HEK293T (cell line): ENCODE measurements at places on chromosomes 2 and 18.

DNA sequence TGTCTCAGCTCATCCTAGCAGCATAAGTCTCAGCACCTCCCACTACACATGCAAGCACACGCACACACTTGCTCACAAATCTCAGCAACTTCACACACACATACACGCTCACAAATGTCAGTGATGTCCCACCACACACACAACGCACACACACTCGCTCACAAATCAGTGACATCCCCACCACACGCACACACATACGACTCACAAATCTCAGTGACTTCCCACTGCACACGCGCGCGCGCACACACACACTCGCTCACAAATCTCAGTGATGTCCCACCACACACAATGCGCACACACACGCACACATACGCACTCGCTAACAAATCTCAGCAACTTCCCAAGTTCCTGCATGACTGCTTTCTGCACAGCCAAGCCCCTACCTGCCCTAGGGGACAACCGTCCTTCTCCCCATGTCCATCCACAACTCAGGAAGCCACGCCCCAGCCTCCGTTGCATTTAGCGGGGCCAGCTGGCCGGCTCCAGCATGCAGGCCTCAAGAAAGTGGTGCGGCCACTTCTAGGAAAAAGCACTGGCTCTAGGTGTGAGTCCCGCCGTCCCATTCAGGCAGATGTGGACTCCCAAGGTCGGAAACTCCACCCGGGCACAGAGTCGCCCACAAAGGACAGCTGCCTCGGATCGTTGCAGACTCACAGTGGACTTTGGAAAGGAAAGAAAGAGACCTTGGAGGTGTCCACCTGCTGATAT, 180.1 kb upstream of the SALL3 start:
- DNase-seq = no peak

GRCh38 chr2:180625006-180625844, 355.2 kb upstream of the UBE2E3 start:
- no peak for DNase-seq

GRCh38 chr2:207284556-207285472, 119.1 kb upstream of the KLF7 start:
- no peak for DNase-seq

- no peak for DNase-seq
Measured at GRCh38 chr2:241200822-241201395, 12.4 kb downstream of the ANO7 start.

- DNase-seq = no peak
Measured at GRCh38 chr2:53911434-53912189, 51.8 kb upstream of the GPR75 start.

DNA sequence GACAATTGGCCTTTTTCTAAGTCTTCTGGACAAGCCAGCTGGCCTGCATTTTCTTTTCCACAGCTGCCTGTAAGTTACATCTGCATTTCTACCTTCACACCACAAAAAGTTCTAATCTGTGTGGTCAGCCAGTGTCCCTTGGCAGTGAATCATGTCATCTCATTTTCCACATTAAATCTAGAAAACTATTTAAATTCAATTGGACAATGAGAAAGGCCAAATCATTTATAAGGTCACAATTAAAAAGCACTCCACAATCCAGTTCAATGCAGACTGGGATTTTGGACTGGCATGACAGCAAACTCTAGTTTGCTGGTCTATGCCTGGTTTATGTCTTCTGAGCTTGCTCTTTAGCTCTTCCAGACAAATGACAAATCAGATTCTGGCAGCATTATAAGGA, 494.2 kb upstream of the SPHKAP start:
- DNase-seq = no peak

DNA sequence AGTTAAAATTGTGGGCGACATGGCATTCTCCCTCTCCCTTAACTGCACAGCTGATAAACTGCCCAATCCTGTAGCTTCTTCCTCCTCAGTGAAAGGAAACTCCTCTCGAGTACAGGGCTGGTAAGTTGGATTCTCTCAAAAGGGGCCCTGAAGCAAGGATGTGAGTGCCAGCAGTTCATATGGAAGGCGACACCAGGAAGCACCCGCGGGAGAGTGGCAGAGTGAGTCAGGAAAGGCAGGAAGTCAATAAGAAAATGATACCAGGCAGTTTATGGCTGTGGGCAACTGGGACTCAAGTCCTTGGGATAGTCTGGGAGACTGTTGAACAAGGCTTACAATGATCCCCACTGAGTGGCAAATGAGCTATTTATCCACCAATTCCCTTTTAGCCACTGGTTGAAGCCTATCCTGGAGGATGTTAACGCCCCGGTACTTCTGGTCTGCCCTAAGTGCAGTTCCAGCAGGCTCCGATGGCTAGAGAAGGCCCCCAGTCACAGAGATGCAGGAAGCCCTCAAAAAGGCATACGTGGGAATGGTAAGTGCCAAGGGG, 34.8 kb downstream of the ABHD3 start:
- DNase-seq = no peak

DNA sequence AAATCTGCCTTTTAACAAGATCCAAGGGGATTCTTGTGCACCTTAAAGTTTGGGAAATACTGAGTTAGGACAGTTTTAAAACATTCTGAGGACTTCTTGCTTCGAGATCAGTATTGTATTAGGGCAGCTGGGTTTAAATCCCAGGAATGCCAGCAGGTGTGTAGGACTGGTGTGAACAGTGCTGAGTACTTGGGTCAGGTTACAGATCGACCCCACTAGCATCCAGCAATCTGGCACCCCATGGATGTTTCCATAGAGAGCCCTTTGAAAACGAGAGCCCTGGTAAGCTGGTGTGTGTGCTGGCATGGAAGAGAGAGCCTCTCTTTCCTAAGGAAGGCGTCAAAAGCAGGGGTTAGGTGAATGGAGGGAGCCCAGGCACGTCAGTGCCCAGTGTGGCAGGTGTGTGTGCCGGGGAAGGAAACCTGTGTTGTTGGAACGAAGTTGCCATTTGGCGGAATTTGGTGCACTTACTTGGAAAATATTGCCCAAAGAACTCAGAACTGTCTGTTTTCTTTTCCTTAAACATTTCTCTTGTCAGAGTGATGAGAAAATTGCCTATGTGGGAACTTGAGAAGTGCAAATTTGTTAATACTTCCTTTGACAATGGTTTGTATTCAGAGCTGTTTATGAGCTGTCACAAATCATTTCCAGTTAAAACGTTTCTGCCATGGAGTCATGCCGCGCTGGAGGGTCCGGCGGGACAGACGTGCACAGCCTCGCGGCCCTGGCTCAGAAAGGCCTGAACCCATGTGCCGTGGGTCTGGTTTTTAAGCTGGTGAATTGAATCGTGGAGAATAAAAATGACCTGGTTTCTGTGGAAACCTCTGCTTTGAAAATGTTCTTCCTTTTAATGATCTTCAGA, 38.1 kb downstream of the LDLRAD4 start:
- no peak for DNase-seq

- no peak for DNase-seq
Measured at GRCh38 chr2:175312137-175312536, 130.6 kb upstream of the ATP5MC3 start.

DNA sequence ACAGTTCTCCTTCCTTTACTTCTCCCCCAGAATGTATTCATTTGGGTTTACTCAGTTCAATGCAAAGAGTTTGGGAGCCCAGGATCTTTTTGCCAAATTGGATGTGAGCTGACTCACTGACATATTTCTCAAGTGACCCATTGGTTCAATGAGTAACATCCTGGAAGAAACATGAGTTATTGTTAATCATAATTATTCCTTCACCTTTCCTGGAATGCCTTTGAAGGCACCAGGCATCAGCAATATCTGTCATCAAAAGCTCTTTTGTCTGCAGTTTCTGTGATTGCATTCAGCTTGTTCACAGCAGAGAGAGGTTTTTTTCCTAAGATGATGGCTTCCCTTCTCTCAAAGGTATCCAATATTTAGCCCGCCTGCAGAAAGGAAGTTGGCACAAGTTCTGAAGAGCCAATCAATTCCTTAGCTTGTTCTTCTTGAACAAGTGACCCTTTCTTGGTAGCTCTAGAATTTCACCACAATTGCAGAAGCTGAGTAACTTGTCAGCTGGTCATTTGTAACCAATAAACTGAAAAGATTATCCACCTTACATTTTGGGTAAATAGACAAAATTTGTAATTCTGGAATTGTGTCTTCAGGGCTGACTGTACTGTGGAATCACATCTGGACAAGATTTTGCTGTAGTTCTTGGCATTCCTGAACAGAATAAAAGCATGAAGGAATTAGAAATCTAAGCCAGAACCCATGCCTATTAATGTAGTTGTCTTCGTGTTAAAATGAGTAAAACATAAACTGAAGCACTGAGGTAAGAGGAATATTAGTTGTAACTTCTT, 72.2 kb upstream of the TMEM17 start:
- no peak for DNase-seq

DNA sequence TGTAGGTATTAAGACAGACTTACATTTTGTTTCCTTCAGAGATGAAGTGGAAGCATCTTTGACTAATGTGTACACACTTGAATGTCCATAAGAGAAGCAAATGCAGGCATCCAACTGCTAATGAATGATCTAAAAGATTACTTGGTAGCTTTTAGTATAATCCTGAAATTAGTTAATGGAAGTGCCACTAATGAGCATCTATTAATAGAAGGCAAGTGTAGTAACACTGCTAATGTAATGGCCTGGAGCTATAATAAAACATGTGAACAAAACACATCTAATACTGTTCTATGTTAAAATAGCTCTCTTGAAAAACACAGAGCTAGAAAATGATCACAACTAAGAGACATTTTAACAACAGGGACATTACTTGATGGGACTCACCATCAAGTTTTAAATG, 225.3 kb downstream of the SLC8A1 start:
- DNase-seq = no peak

- no peak for DNase-seq
Measured at GRCh38 chr2:110773401-110773921, 41.1 kb downstream of the ACOXL start.

DNA sequence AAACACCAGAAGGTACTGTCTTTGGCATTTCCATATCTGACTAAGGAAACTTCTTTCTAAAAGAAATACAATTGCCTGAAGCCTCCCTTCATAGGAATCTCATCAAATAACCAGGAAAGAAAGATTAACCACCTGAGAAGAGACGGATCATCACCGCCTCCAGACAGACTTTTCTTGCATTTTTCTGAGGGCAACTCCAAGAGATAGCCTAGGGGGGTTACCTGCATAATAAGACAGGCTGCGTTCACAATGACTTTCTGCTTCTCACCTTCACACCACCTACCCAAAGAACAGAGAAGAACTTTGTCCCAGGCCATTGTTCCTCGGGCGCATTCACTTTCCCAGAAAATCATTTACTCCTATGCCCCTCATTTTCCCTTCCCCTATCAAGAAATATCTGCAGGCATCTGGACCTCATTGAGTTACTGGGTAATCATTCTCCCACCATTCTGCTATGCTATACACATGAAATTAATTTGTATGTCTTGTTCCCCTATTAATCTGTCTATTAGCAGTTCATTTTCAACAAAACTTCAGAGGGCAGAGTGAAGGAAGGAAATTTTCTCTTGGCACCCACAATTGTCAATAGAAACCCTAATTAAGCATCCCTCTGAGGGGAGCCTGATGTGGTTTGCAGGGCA, 8.3 kb upstream of the POMC start:
- no peak for DNase-seq
